ENCODE measurements at places on chromosomes 12 and 14. TPM values are rescaled to one million over a fixed set of nuclear protein-coding genes. Genes with fewer than 3 reads are reported as not detected.
A peak's percentile ranks its signal among the peaks of the same experiment; 100 is the strongest.

DNA sequence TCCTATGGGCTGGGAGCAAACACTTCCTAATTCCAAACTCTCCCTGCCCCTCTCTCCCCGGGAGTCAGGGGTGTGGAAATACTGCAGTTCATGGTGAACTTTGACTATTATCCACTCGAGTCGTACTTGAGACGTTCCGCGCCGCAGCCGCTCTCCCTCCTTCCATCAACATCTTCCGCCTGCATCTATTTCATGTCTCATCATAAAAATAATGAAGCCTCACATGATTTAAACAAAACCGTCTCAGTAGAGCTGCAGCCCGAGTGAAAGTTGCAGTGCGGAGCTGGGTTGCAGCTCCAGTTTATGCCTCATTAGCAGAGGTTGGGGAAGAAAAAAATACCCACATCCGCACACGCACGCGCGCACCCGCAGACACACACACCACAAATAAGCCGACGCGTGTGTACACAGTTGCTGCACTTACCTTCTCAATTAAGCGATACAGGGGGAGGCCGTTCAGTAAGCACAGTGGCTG lies 283 bp downstream of the LMO3 start:
- H3K27me3 ChIP-seq: no peaks in the 10 kb centered on the region
- H3K4me1 ChIP-seq: no peaks in the 10 kb centered on the region
- peak overlapping the region; percentile 25 for H3K27ac ChIP-seq

GRCh38 chr14:56081139-56081538 lies 37.1 kb upstream of the PELI2 start:
- no peaks in the 10 kb centered on the region for H3K36me3 ChIP-seq
- DNase-seq: no peak
- no peaks in the 10 kb centered on the region for H3K27me3 ChIP-seq
- no peak overlapping the region for H3K27ac ChIP-seq
- no peak overlapping the region for H3K4me3 ChIP-seq
- no peaks in the 10 kb centered on the region for H3K4me1 ChIP-seq

DNA sequence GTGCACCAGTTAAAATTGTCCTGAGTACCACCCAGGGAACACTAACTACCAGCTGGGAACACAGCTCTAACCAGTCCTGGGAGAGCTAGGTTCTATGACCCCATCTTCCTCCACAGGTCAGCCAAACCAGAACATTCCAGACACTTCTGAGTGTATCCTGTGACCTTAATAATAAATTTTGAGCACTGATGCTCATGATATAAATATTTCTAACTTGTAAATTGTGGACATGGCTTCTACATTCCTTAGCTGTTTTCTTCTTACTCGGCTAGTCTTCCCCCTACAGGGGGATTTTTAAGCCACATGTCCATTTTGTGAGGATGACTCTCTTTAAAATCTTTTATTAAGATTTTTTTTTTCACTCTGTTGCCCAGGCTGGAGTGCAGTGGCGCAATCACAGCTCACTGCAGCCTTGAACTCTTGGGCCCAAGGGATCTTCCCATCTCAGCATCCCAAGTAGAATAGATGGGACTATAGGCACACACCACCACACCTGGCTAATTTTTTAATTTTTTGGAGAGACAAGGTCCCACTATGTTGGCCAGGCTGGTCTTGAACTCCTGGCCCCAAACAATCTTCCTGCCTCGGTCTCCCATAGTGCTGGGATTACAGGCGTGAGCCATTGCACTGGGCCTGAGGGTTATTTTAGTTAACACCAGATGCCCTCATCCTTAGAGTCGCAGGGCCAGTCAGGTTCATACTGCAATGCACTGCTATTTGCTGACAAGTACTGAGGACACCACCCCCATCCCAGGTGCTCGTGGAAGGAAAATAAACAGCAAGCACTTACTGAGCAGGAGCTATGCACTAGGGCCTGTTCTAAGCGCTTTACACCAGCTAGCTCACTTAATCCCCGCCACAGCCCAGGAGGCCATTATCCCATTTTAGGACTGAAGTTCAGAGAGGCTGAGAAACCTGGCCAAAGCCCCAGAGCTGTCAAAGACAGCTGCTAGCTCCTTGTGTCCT lies 142.6 kb upstream of the NCOR2 start:
- H3K27ac ChIP-seq: no peak overlapping the region
- no peak for DNase-seq
- H3K4me3 ChIP-seq: no peak overlapping the region
- H3K4me1 ChIP-seq: no peaks in the 10 kb centered on the region

CHD8 gene
- total RNA-seq: 67.0 TPM

GRCh38 chr14:79436335-79436734 lies 775.0 kb downstream of the DIO2 start:
- no peak overlapping the region for H3K4me3 ChIP-seq
- no peak for DNase-seq
- H3K27ac ChIP-seq: no peak overlapping the region
- no peaks in the 10 kb centered on the region for H3K36me3 ChIP-seq
- H3K27me3 ChIP-seq: no peaks in the 10 kb centered on the region
- no peaks in the 10 kb centered on the region for H3K4me1 ChIP-seq

- no peak overlapping the region for H3K4me3 ChIP-seq
- no peaks in the 10 kb centered on the region for H3K36me3 ChIP-seq
- peak overlapping the region; percentile 44 for H3K27ac ChIP-seq
- H3K27me3 ChIP-seq: no peaks in the 10 kb centered on the region
- H3K4me1 ChIP-seq: no peaks in the 10 kb centered on the region
Measured at GRCh38 chr12:7994731-7995205, 37.7 kb upstream of the FOXJ2 start.

TOMM20L gene
- total RNA-seq: not detected

- H3K27me3 ChIP-seq: no peaks in the 10 kb centered on the region
- H3K4me1 ChIP-seq: no peaks in the 10 kb centered on the region
- H3K4me3 ChIP-seq: no peak overlapping the region
- H3K27ac ChIP-seq: peak overlapping the region; percentile 14
- peak; percentile 53 for DNase-seq
Measured at GRCh38 chr12:56206452-56207166, 15.1 kb downstream of the RNF41 start.

KIF5A gene
- 3.7 TPM for total RNA-seq

DNA sequence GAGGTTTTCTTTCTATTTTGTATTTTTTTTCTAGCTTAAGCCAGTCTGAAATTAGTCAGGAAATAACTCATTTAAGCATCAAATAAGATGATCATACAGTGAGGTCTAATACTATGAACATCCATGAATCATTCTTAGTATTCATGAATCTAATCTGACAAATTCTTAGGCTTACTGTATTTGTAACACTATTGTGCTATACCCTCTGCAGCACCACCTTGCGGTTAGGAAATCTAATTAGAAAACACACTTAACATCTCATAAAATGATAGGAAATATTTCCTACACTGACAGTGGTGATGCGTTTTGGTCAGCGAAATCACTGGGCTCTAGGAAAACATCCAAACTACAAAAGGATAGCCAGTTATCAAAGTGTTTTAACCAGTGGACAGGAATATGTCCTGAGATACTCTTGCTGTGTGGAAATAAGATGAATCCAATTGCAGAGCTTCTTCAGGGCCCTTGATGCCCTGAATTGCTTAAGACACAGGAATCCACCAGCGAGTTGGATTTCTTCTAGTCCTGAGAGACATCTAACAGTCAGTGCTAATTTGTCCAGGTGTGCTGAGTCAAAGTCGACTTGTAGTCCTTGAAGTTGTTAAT lies 109.3 kb upstream of the MYF6 start:
- no peak for DNase-seq
- H3K27me3 ChIP-seq: no peaks in the 10 kb centered on the region
- no peaks in the 10 kb centered on the region for H3K4me1 ChIP-seq
- no peak overlapping the region for H3K27ac ChIP-seq
- no peak overlapping the region for H3K4me3 ChIP-seq

PTCSC3 gene
- total RNA-seq: not detected

GRCh38 chr12:56377310-56377988 lies 14.8 kb upstream of the APOF start:
- no peak overlapping the region for H3K4me3 ChIP-seq
- DNase-seq: no peak
- H3K4me1 ChIP-seq: no peaks in the 10 kb centered on the region
- H3K36me3 ChIP-seq: no peaks in the 10 kb centered on the region

GRCh38 chr12:19036673-19037357 lies 92.7 kb upstream of the PLEKHA5 start:
- H3K4me3 ChIP-seq: no peak overlapping the region
- H3K27me3 ChIP-seq: no peaks in the 10 kb centered on the region
- no peak overlapping the region for H3K27ac ChIP-seq
- no peak for DNase-seq

GSC gene
- 3.6 TPM for total RNA-seq

GRCh38 chr12:68364328-68364727 lies 32.2 kb upstream of the MDM1 start:
- H3K27me3 ChIP-seq: no peaks in the 10 kb centered on the region
- DNase-seq: no peak
- H3K27ac ChIP-seq: peak overlapping the region; percentile 61
- H3K4me1 ChIP-seq: peaks cover 4% of the 10 kb centered on the region
- no peaks in the 10 kb centered on the region for H3K36me3 ChIP-seq

- no peaks in the 10 kb centered on the region for H3K36me3 ChIP-seq
- H3K4me3 ChIP-seq: no peak overlapping the region
- H3K27ac ChIP-seq: no peak overlapping the region
- H3K27me3 ChIP-seq: no peaks in the 10 kb centered on the region
- no peaks in the 10 kb centered on the region for H3K4me1 ChIP-seq
Measured at GRCh38 chr12:128298091-128298748, 31.2 kb downstream of the TMEM132C start.

DNA sequence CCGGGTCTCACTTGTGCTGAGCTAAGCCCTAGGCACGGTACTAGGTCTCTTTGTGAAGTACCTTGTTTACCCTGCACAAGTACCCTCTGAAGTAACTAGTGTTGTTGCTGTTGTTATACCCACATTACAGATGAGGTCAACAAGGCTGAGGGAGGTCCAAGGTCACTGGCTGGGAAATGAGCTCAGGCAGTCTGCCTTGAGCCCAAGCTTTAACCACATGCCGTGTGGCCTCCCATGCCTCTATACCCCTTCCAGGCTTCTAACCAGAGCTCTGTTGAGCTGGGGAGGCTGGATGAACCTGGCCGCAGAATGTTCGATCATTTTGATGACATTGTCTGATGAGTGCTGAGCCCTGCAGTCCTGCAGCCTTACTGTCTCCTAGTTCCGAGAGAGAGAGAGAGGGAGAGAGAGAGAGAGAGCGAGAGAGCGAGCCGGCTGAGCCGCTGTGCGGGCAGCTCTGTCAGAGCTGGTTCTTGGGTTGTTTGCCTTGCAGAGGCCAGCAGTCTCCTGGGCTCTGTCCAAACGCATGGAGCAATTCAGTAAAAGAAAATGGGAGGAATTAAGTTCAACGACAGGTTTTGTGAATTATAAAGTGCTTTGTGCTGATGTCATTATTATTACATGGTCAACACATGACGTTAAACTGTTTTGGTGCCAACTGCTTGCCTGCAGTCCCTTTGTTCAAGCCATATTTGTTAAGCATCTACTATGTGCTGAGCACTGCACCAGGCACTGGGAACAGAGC lies 13.1 kb downstream of the JDP2 start:
- H3K27me3 ChIP-seq: no peaks in the 10 kb centered on the region
- H3K36me3 ChIP-seq: no peaks in the 10 kb centered on the region
- peak overlapping the region; percentile 23 for H3K27ac ChIP-seq

- no peaks in the 10 kb centered on the region for H3K36me3 ChIP-seq
- no peak overlapping the region for H3K4me3 ChIP-seq
- no peak for DNase-seq
- H3K4me1 ChIP-seq: no peaks in the 10 kb centered on the region
Measured at GRCh38 chr12:17982556-17982955, 107.4 kb downstream of the RERGL start.

C12orf42 gene
- not detected for total RNA-seq

DNA sequence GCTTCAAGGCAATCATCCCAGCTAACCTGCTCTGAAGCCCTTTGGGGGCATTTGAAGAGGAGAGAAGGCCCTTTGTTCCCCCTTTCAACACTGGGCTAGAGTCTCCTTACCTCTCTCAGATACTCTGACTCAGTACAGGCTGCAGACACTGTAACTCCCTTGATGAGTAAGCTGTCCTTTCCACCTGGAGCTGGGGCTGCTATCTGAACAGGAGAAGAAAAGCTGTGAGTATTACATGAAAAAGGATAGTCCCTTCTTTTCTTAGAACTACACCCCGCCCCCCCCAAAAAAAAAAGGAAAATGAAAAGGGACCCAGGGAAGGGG lies 186.6 kb upstream of the PLEKHG7 start:
- no peak overlapping the region for H3K4me3 ChIP-seq
- H3K27ac ChIP-seq: no peak overlapping the region
- H3K27me3 ChIP-seq: no peaks in the 10 kb centered on the region
- H3K36me3 ChIP-seq: no peaks in the 10 kb centered on the region

- no peaks in the 10 kb centered on the region for H3K36me3 ChIP-seq
- no peak overlapping the region for H3K4me3 ChIP-seq
- H3K27me3 ChIP-seq: no peaks in the 10 kb centered on the region
- no peaks in the 10 kb centered on the region for H3K4me1 ChIP-seq
- no peak overlapping the region for H3K27ac ChIP-seq
Measured at GRCh38 chr14:85653029-85653428, 123.1 kb downstream of the FLRT2 start.

GRCh38 chr14:68571928-68572525 lies 220.8 kb downstream of the ZFP36L1 start:
- no peak for DNase-seq
- H3K27ac ChIP-seq: no peak overlapping the region
- no peaks in the 10 kb centered on the region for H3K36me3 ChIP-seq
- no peaks in the 10 kb centered on the region for H3K27me3 ChIP-seq
- peaks cover 18% of the 10 kb centered on the region for H3K4me1 ChIP-seq

DNA sequence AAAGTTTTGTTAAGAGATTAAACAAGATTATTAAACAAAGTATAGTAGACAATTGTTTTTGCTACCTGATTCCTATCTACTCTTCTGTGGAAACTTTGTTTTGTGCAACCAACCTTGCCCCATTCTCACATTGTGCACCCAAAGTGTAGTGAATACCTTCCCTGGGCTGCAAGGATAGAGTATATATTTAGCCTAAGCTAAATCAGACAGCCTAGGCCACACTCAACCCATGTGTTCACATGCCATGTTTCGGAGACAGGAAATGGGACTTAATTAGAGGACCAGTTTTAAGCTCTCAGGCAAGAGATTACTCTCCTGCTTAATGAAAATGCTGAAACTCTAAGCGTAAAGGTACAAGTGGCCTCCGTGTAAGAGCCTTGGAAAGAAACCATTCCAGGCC lies 734.9 kb upstream of the USP15 start:
- H3K36me3 ChIP-seq: no peaks in the 10 kb centered on the region
- H3K27ac ChIP-seq: no peak overlapping the region
- H3K4me1 ChIP-seq: no peaks in the 10 kb centered on the region
- no peaks in the 10 kb centered on the region for H3K27me3 ChIP-seq
- H3K4me3 ChIP-seq: no peak overlapping the region

GRCh38 chr14:64891839-64892375 lies 12.2 kb upstream of the SPTB start:
- no peak overlapping the region for H3K4me3 ChIP-seq
- DNase-seq: peak; percentile 44
- H3K27me3 ChIP-seq: no peaks in the 10 kb centered on the region
- H3K4me1 ChIP-seq: no peaks in the 10 kb centered on the region
- no peaks in the 10 kb centered on the region for H3K36me3 ChIP-seq
